ENCODE measurements at places on chromosomes 5 and 9.

GRCh38 chr5:167557359-167557758 lies 734.1 kb upstream of the WWC1 start:
- no peak for DNase-seq

- DNase-seq, result no peak
Measured at GRCh38 chr9:107373809-107374208, 90.7 kb downstream of the RAD23B start.

- DNase-seq, result no peak
Measured at GRCh38 chr5:178483620-178484019, 106.6 kb downstream of the COL23A1 start.

DNA sequence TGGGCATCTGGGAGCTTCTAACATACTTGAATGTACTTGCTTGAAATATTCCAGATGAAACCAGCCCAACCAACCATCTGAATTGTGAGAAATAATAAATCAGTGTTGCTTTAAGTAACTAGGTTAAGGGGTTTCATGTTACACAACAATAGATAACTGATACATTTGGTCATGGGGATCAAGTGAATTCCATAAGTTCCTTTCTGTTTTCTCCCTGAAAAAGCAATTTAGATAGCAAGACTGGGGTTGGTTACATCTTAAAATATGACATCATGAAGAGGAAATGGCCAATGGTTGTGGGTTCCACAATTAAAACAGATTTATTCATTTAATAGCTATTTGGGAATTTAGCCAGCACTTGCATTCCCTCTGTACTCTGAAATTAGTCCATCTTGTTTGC lies 559.7 kb downstream of the TLR4 start:
- no peak for DNase-seq

GRCh38 chr9:2722715-2723114 lies 5.4 kb downstream of the KCNV2 start:
- DNase-seq, result no peak

- DNase-seq, result no peak
Measured at GRCh38 chr5:133662578-133662977, 50.2 kb upstream of the FSTL4 start.

DNA sequence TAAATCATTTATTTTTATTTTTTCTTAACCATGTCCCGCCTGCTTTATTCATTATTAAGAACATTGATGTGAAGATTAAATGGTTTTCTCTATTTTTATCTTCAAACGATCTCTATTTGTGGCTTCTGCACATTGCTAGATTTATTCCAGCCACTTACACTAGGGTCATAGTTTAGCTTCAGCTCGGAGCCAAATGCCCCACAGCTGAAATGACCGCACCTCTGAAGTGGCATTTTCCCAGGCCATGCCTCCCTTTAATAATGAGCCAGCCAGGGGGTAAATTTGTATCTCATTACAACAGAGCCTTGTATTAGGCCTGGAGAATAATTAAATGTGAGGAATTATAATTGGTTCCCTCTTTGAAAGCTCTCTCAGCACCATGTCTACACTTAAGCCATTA lies 89.4 kb downstream of the DOCK8 start:
- DNase-seq, result no peak

DNA sequence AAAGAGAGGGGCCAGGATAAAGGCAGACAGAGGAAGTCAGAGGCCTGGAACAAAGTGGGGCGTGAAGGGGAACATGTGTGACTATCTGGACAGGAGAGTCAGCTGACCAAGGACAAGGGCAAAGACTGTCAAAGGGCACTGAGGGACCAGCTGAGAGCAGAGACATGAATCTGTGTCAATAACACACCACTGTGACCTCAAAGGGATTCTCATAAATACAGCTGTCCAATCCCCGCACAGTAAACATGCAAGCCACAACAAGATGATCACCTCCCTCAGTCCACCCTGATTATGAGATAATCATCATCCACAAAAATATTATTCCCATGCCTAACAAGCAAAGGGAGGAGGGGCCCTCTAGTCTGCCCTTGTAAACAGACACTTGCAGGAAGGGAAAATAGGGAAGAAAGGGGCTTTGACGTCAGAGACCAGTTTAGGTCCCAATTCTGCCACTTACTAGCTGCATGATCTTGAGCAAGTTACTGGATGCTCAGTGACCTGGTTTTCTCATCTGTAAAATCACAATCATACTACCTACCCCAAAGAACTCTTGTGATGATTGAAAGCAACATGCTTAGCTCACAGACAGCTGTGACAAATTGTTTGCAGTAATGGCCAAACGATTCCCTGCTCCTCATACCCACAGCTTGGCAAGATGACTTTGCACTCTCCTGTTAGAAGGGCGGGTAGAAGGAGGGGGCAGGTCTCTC lies 41.8 kb downstream of the RAPGEF1 start:
- no peak for DNase-seq

GRCh38 chr9:79584655-79584982 lies 12.9 kb downstream of the TLE4 start:
- DNase-seq, result no peak

GRCh38 chr9:113875459-113876150 lies 504 bp upstream of the ZNF618 start:
- no peak for DNase-seq

DNA sequence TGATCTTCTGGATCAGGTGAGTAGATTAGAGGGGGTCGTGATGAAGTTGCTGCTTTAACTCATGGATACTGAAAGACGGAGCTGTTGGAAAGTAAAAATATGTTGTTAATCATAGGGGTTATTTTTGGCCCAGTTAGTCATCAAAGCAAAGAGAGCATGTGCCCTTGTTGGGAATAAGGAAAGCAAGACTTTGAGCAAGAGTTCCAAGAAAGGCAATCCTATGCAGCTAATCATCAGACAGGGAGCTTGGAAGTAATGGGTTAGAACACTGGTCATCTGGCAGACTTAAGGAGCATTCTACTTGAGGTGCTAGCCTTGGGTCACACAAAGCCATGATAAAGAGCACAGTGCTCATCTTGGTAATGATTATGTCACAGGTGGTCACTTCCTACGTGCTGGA lies 18.3 kb downstream of the ASPN start:
- no peak for DNase-seq

DNA sequence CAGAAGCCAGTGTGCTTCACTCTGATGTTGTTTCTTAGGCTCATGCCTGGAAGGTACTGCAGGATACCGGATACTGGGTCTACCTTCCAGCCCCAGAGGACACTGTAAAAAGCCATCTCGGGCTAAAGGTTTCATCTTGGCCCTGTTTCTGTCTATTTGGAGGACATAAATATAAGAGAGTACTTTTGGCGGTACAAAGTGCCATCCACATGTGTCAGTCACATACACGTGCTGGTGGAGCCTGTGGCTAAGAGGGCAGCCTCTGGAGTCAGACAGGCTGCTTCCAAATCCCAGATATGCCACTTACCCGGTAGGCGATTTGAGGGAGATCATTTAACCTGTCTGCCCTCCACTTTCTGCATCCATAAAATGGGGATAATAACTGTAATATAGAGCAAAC lies 160.4 kb downstream of the NR3C1 start:
- DNase-seq, result no peak

DNA sequence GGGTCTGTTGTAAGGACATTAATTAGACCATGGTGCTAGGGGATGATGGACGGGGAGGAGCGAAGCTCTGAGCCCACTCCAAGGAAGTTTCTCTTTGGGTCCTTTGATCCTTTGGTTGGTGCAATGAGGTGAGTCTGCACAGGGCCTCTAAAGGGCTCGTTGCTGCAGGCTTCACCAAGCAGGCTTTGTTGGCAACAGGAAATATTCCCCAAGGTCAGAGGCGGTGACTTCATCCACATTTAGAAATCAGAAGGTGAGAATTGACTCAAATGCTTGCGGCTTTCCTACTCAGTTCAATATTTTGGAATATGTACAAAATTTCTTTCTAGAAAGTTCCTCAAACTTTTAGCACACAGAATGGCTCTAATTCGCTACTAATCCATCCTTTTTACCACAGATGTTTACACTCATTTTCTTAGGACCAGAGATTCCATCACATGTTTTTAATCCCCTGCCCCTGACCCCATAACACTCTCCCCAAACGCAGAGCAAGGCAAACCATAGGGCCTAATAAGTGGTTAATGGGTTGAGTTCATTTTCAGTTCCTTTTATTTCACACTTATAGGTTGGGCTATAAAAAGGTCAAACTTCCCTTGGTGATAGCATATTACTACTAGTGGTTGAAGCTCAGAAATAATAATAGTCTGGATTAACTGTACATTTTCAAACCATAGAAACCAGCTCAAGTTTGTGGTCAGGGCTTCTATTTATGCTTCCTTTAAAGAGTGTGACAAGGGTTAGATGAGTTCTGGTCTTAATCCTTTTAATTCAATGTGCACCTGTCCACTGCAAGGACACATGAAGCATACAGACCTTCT lies 37.3 kb upstream of the TMEM252 start:
- DNase-seq, result no peak

GRCh38 chr5:39169081-39169480 lies 50.3 kb downstream of the FYB1 start:
- no peak for DNase-seq

- DNase-seq, result no peak
Measured at GRCh38 chr5:51995773-51996306, 612.6 kb downstream of the ISL1 start.

- no peak for DNase-seq
Measured at GRCh38 chr9:16023446-16023845, 470.6 kb downstream of the CCDC171 start.

DNA sequence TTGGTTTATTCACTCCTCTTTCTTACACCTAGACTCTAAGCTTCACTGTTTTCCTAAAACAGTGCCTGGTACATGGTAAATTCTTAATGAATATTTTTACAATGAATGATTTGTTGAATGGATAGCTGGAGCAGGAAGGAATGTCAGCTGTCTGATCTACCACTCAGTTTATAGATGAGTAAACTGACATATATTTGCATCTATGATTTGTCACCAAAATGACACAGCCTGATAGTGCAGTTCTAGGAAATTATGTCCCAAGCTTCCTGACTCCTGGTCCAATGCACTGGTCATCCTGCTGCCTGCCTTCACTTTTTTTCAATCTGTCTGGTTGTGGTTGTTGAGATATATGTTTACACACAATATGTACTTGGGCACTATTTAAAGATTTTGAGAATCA lies 651.7 kb upstream of the WWC1 start:
- DNase-seq, result no peak

DNA sequence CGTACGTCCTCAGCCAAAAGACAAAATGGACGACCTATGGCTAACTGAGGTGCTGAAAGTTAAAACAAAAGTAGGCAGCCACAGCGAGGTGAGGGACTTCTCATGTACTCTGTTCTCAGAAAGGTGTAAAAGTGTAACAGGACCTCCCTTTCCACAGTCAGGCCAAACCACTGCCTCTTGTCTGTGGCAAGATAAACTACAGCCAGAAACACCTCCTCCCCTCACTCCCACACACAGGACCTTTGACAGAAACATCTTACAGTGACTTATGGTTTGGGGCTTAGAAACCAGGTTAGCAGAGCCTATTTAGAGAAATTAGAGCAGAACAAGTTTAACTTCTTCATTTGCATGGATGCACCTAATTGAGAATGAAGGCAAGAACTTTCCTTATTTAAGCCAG lies 499.1 kb upstream of the GRIN3A start:
- DNase-seq, result no peak

DNA sequence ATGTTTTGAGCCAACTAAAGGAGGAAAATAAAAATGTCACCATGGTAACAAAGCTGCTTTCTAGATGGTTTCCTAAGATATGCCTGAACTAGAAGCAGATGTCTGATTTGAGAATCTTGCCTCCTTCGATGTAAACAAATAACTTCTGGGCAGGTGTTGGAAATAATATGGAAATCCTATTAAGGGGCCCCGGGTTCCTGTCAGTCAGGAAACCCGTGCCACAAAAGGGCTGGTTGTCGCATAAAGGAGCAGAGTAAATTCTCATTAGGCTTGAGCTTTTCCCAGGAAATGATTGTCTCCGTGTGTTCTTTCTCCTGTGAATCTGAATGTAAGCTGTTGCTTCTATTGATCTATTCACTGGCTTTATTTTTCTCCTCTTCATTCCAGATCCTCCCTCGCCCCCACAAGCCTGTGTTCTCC lies 90.8 kb downstream of the TLE4 start:
- DNase-seq, result no peak

DNA sequence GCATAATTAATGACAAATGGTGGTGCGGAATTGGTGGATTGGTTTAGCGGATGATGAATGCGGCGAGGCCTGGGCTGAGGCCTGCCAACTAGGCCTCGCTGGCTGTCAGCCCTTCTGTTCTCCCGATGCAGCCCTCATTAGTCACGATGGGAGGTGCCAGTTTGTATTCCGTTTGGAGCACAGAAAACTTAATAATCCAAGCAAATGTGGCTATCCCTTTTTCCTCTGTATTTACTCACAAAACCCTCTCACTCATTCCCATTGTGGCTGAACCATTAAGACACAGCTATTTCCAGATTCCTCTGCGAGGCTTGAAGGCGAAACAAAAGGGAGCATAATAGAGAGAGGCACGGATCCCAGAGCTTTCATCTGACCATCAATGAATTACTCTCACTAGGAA lies 114.3 kb downstream of the MVB12B start:
- no peak for DNase-seq

DNA sequence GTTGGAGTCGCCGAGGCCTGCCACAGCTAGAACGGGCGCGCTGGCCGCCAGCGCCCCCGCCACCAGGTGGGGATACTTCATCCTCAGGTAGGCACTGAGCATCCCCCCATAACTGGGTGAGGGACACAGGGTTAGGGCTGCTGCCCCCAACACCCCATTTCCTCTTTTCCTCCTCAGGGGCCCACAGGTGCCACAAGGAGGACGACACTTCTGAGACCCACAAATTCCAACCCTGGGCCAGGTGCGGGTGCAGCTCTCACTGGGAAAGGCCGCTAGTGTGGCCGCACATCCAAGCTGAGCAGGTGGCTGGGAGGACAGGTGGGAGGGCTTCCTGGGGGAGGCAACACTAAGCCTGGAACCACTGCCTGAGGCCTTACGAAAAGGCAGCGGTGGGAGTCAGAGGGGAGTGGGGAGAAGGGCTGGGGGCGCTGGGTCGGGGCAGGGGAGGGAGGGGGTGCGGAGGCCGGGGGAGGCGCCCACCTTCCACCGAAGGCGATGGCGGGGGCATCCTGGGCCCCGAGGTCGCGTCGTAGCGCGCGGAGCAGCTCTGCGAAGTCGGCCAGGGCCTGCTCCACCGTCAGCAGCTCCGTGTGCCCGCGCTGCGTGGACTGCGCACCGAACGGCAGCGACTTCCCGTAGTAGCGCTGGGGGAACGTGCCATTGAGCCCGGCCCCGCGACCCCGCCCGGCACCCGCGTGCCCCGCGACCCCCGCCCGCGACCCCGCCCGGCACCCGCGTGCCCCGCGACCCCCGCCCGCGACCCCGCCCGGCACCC lies 961 bp downstream of the DPP7 start:
- DNase-seq, result peak; percentile 16

GRCh38 chr5:155732587-155733376 lies 594.2 kb upstream of the SGCD start:
- DNase-seq, result no peak

DNA sequence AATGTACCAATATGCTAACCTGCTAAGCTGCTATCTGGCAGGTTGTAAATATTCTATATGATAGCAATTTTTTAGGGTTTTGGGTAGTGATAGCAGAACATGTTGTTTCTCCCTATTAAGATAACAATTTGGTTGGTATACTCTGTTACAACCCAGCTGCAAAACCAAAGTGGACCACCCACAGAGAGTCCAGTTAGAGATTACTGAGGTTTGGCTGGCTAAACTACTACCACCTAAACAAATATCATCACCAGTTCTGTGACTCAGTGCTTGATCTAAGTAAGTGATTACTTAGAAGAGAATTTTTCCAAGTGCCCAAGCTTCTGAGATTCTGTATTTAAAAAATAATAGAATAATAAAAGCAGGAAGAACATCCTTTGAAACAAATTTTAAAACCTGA lies 72.3 kb downstream of the XRCC4 start:
- no peak for DNase-seq

- no peak for DNase-seq
Measured at GRCh38 chr5:157390133-157390532, 69.9 kb upstream of the NIPAL4 start.
